ENCODE measurements at places on chromosomes 4 and X.

DNA sequence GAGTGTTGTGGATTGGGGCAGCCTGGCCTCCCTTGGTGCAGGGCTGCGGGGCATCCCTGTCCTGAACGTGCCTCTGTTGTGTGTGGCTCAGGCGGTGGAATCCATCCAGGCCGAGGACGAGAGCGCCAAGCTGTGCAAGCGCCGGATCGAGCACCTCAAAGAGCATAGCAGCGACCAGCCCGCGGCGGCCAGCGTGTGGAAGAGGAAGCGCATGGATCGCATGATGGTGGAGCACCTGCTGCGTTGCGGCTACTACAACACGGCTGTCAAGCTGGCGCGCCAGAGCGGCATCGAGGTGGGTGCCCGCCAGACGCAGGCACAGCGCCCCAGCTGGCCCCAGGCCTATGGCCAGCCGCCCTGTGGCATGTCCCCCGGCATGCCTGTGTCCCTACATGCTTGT lies 25.6 kb downstream of the MAEA start:
- DNase-seq = no peak

DNA sequence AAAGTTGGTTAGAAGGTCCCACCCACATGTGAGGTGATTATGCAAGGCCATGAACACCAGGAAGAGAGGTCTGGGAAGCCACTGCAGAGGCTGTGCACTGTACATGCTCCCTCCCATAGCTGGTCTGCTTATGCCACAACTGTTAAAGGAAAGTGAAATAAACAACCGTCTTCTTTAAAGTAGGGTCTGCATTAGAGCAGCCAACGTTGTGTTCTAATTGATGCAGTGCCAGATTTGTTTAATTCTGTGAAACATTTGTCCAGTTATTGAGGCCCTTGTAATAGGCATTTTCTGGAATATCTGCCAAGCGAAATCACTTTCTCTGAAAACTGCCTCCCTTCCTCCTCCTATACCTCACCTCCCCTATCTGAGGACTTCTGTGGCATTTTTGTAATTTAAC lies 224.0 kb upstream of the LNX1 start:
- no peak for DNase-seq

DNA sequence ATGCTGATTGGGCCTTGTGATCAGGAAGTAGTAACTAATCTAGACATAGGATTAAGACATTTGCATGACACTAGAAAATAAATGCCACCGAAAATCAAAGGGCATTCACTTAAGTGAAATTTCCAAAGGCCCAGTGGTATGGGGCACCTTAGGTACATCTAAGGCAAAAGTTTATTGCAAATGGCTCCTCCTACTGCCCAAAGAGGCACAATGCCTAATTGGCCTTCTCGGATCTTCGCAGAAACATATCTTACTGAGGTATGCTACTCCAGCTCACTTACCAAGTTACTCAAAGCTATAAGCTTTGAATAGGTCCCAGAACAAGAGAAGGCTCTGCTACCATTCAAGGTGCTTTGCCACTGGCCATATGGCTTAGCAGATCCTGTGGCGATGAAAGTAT lies 174.8 kb upstream of the CXCL13 start:
- no peak for DNase-seq

GRCh38 chrX:8183346-8183745 lies 12.3 kb upstream of the VCX2 start:
- no peak for DNase-seq

- DNase-seq = no peak
Observed at GRCh38 chr4:101791182-101791558, 640 bp downstream of the BANK1 start.

DNA sequence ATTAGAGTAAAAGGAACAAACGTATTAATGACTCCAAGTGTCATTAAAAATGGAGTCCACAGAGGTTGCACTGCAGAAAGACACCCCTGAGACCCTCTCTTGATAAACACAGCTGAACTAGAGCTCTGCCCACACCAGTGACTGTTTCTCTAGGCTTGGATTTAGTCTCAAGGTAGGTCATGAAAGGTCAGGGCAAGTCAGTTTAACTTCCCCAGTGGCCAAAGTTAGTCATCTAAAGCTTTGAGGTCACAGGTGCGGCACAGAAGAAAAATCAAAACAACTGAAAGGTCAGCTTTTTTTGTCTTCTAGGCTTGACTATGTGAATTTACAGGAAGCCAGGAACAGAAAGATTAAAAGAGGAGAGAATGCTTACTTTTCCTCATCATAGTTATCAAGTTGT lies 749.6 kb downstream of the RAB28 start:
- no peak for DNase-seq

DNA sequence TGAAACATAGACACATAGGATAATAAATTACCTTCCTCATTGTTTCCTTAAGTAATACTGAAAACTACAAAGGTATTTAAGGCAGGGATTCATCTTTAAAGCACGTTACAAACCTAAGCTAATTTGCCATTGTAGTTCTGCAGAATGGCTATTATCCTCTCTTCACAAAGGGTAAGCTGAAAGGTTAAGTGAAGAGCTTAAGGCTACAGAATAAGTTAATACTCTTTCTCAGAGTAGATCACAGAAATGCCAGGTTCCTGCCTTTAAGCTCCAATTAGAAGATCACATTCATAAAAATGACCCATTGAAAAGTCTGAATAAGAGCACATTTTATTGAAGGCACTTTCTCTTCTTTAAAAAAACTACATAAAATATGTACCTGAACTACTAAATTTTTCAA lies 42.1 kb upstream of the PRDM5 start:
- no peak for DNase-seq

GRCh38 chr4:158861281-158861680 lies 92.5 kb downstream of the FNIP2 start:
- no peak for DNase-seq

DNA sequence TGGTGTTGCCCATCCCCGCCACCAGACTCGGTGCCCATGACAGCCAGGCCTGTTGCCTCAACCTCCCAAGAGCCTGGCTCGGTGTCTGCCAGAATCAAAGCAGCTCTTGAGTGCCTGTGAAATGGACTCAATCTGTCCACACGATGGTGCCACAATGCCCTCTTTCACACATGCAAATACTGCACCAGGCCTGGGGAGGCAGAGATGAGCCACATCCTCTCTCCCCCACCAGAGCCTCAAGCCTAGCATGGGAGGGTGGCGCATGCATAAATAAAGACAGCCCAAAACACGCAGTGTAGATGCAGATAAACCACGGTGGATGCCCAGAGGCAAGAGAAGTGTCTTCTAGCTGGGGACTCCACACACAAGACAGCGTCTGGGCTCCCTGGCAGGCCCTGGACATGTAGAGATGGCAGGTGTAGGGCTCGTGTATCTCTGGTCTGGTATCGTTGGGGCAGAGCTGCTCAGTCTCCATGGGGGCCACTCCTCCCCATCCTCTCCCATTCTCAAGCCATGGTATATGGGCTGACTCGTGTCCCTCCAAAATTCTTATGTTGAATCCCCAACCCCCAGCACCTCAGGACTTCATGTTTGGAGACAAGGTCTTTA lies 65.6 kb downstream of the JAKMIP1 start:
- no peak for DNase-seq

GRCh38 chr4:9970399-9971011 lies 50.8 kb downstream of the SLC2A9 start:
- DNase-seq = no peak

GRCh38 chr4:70969076-70969475 lies 24.4 kb upstream of the DCK start:
- DNase-seq = no peak

DNA sequence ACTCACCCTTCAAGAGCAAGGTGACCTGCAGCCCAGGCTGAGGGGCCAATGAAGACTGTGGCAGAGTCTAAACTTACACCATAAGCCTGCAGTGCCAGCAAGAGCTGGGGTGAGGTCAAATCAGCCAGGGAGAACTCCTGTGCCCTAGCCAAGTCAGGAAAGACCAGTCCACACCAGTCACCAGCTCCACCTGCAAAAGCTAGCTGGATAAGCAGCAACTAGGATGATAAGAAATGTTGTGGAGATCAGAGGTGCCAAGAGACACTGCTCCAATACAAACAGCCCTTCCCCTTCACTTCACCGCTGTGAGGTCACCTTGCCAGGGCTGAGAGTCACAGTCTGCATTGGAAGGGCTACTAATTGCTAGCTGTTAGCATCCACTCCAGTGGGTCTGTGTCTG lies 31.3 kb downstream of the NIPAL1 start:
- DNase-seq = no peak

GRCh38 chr4:5292101-5292500 lies 240.8 kb downstream of the STK32B start:
- DNase-seq = peak; percentile 38

DNA sequence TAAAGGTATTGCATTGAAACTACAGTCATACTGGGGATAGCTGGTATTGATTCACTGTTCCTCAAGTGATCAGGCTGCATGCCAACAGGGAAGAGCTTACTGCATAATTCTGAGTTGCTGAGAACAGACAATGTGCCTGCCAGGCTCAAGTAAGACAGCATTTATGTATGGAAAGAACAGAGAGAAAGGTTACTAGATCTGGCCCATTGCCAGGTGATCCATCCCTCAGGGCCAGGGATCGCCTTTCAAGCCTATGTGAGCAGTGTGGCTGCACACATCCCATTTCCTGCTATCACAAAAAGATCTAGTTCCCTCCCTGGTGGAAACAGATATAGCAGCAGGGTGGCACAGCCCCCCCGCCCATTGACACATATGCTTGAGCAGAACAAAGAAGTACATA lies 254.0 kb downstream of the TMA16 start:
- DNase-seq = no peak

GRCh38 chr4:8105306-8106100 lies 53.1 kb downstream of the ABLIM2 start:
- peak; percentile 32 for DNase-seq

DNA sequence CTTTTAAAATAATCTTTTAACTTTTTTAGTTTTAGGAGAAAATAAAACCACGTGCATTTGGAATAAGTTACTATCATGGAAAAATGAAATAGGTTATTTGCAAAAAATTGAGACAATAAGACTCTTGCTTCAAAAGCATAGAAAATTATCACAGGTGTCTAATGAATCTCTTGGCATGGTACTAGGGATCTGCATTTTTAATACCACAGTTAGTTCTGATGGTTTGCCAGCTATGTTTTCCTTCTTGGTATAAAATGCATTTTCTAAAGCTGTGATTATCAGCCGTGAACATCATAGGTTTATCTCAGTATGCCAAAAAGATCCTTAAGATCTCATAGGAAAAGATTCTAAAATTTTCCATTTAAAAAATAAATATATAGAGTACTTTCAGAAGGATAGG lies 83.9 kb downstream of the RASL11B start:
- DNase-seq = no peak

GRCh38 chr4:10183462-10183861 lies 66.9 kb upstream of the WDR1 start:
- DNase-seq = no peak

DNA sequence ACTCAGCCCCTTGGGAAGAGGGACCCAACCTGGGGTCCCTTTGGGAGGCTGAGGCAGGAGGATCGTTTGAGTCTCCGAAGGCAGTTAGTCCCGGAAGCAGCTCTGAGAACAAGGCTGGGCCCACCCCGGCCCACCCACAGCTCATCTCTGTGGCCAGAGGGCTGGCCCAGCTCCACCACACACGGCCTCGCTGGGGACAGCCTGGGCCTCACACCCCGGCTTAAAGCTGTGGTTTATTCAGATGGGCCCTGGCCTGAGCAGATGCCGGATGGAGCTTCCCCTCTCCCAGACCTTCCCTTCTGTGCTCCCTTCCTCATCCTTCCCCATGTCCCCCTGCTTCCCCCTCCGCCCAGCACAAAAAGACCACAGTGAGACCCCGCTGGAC lies 54.4 kb downstream of the FAM53A start:
- DNase-seq = no peak

- no peak for DNase-seq
Observed at GRCh38 chrX:13775837-13776236, 41.1 kb downstream of the GPM6B start.

GRCh38 chr4:56641494-56642051 lies 39.5 kb downstream of the HOPX start:
- no peak for DNase-seq

DNA sequence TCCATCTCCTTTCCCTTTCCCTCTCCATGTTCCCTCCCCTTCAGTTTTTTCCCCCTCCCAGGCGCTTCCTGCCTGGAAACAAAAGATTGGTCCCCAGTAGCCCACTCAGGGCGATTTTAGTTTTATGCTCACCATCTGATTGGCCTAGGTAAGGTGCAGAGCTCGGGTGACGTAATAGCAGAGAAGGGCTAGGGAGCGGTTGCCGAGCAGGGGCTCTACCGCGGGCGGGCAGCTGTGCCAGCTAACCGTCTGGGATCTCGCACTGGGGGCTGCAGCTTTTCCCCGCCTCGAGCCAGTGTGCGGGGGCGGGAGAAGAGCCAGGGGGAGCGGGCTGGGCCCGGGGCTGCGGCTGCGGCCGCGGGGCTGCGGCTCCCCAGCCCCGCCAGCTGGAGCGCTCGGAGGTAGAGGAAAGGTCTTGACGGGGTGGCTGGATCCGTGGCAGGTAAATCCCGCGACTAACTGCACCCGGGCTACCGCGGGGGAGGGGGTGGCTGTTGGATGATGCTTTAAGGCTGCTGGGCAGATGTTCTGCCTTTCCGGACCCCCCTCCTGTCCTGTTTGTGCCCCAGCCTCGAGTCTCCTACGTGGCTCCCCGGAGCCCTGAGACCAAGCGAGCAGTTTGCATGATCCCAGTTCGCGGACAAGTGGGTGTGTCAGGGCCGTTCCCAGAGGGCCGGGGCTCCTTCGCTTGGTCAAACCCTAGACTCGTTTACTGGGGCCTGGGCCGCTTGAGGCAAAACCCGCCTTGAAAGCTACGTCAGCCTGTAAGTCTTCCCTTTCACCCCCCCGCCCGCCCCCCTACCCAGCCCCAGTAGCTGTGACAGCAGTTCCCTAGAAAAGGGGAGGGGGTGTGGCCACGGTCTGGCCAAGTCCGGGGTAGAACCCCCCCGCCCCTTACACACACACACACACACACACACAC lies at the start of gene PAK3:
PAK3 (plus strand) TSS at position 218 of the 922 bp plus-strand sequence. CDS start 26,913 bp downstream, outside the sequence.
- peak; percentile 78 for DNase-seq

GRCh38 chr4:107970063-107970798 lies 19.5 kb upstream of the HADH start:
- no peak for DNase-seq

GRCh38 chrX:31099536-31100090 lies 27.8 kb upstream of the FTHL17 start:
- DNase-seq = no peak

- no peak for DNase-seq
Observed at GRCh38 chr4:102345795-102346100, 466 bp upstream of the SLC39A8 start.

GRCh38 chrX:53082773-53083616 lies 828 bp downstream of the TSPYL2 start:
- peak; percentile 41 for DNase-seq

GRCh38 chrX:10052906-10053625 lies 85.9 kb downstream of the CLDN34 start:
- DNase-seq = no peak

DNA sequence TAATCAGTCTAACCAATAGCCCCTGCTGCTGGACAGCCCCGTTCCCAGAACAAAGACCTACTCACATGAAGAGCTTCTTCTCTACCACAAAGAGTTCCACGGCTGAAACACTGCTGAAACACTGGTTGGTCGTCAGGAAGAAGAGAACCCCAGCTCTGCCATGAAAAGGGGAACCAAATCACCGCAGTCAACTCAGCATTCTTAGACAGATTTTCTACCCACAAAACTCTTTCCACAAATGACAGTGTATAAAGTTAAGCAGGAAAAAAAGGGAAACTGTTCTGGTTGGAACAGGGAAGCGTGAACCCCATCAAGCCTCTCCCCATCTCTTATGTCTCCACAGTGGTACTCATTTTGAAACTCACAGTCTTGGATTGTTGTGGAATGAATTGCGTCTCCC lies 57.3 kb downstream of the ABCG2 start:
- no peak for DNase-seq

GRCh38 chr4:106493086-106493485 lies 124.5 kb upstream of the GIMD1 start:
- peak; percentile 15 for DNase-seq

- DNase-seq = no peak
Observed at GRCh38 chrX:139936259-139936658, 3.4 kb upstream of the ATP11C start.

All from retina (tissue), 1 donor.